ENCODE measurements at places on chromosomes 5 and 9.

GRCh38 chr5:92559781-92560180 is 1021.2 kb downstream of the NR2F1-AS1 start:
- no peak for DNase-seq

DNA sequence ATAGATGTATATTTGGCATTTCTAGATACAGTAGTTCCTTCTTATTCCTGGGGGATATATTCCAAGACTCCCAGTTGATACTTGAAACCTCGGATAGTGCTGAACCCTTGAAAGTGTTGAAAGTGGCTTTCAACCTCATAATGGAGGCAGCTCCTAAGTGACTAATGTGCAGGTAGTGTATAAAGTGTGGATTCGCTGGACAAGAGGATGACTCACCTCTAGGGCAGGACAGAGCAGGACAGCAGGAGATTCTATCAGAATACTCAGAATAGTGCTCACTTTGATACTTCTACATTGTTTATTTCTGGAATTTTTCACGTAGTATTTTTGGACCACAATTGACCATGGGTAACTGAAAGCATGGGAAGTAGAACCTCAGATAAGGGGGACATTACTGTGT is 1138.9 kb upstream of the WWC1 start:
- DNase-seq: no peak

- DNase-seq: no peak
Observed at GRCh38 chr9:89379508-89380115, 61.3 kb downstream of the SECISBP2 start.

DNA sequence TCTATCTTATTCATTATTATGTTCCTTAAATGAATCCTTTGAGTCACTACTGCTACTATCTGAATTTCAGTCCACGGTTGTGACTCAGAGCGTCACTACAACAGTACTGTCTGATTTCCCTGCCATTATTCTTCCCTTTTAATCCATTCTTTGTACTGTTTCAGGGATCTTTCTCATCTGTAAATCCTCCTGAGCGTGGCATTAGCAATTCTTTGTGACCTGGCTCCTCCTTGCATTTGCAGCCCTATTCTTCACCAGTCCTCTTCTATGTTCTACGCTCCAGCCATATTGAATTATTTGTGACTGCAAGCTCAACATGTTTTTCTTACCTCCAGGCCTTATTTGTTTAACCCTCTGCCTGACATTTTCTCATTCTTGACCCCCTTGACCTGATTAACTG is 5.9 kb downstream of the PRPF4 start:
- DNase-seq: no peak

- no peak for DNase-seq
Observed at GRCh38 chr5:20276061-20276958, 288.3 kb upstream of the CDH18 start.

DNA sequence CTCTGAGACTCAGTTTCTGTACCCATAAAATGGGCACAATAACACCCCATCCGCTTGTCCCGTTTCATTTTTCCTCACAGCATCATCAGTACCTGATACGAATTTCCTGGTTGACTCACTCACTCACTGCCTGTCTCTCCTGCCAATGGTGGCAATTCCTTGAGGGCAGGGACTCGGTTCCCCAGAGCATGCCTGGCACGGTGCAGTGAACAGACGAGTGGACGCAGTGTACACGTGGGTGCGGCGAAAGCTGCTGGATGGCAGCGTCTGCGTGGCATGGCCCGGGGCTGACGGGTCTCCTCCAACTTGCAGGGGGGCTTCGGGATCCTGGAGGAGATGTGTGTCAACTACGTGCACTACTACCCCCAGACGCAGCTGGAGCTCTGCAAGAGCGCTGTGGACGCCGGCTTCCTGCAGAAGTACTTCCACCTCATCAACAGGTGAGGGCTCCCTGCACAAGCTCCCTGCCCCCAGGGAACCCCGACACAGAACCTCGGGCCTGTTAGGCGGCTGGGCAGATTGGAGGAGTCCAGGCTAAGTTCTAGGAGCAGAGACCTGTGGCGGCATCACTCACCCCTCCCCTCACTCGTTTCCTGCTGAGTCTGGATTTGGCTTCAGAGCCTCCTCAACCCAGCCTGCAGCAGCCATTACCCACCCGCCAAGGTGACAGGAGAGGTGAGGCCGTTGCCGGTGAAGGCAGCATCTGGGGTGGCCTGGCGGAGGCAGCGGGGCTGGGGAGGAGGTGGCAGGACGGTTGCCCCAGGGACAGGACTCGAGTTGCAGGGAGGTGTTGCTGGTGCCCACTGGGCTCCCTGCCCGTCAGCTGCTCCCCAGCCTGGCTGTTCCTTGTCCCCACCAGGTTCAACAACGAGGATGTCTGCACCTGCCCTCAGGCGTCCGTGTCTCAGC is 20.3 kb downstream of the DBH start:
- DNase-seq: no peak

DNA sequence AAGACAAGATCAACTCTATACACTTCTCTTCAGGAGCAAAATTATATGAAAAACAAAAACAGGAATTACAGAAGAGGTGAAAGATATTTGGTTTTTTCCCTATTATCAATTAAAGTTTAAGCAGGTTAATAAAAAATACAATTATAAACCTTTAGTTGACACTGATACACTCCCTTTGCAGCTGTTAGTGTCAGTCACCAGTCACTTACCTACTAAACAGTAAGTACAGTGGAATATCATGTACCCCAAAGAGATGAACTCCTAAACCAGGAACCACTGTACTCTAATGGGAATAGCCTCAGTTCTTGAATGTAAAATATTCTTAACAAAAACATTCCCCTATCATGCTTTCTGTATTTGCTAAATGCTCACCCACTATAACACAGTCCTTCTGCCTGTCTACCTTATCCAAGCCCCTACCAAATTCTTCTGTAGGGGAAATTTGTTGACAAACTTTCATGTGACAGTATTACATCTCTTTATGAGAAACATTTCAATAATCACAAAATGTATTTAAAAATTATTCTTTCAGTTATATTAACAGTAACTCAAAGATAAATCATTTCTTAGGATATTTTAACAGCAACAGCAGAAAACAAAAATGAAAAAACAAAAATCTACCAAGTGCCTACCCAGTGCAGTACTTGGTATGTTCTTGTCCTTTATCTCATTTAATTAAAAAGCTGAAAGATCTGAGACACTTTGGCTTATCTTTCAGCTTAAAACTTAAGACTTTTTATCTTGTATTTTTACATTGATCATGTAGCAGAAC is 212.8 kb downstream of the MLLT3 start:
- DNase-seq: no peak

DNA sequence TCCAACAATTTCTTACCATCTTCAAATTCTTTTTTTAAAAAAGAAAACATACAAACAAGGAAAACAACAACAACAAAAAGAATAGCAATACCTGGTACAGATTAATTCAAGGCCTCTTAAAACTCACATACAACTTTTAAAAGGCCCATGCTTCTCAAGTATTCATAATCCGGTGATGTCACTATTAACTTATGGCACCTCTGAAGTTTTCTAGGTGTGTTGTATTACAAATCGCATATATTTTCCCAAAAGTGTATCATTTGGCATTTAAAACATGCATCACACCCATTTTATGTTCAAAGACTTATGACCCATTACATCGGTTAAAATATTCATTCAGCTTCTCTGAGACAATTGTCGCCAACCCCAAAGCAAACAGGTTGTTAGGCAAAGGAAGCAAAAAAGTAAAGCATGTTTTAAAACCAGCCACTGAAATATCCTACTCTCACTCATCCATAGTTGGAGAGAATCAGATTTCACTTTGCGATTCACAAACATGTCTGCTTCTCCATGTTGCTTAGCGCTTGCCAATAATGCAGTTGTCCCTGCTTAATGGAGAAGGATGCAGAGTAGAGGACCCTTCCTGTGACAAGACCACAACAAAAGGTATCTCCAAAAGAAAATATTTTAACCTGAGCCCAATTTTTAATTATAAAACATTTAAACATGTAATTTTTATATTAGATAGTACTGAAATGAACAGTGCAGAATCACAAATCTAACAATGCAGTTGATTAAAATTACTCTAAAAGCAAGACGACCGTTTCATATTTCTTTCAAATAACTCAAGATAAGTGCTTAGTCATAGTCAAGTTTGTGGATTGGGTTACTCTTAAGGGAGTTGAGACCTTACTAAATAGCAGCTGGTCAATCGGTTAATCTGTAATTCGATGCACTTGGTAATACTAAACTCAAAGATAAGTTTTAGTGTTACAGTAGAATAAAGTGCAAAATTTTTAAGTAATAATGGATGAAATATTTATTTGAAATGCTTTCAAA is 1.6 kb downstream of the SKP1 start:
- DNase-seq: peak; percentile 16

DNA sequence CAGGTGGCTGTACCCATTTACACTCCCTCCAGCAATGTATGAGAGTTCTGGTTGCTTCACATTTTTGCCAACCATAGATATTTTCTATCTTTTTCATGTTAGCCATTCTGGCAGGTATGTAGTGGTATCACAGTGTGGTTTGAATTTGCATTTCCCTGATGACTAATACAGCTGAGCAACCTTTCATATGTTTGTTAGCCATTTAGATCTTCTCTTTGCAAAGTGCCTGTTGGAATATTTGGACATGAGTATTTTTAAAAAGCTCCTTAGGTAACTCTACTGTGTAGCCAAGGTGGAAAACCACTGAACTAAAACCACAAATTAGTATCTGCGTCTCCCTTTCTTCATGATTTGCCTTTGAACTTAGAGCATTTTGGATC is 31.9 kb downstream of the IRF1 start:
- DNase-seq: no peak

GRCh38 chr9:137319739-137320551 is 17.9 kb upstream of the NRARP start:
- DNase-seq: no peak

DNA sequence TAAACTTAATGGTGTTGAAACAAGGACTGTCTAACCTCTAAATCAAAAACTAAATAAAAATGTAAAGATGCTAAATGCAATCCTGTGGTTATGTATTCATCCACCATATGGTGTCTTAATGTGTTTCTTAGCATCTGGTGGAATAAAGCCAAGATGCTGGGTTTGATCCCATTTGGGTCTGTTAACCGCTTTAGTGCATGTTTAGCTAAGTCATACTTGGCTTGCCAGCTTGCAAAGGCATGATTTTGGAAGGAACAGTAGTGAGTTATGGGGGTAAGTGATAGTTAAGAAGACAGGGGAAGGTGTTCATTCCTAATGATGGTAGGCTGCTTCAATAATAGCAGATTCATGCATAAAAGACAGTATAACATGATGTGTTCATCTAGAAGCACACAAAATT is 139.0 kb upstream of the SLC27A6 start:
- DNase-seq: no peak

- no peak for DNase-seq
Observed at GRCh38 chr9:90060256-90060655, 455.4 kb downstream of the GADD45G start.

DNA sequence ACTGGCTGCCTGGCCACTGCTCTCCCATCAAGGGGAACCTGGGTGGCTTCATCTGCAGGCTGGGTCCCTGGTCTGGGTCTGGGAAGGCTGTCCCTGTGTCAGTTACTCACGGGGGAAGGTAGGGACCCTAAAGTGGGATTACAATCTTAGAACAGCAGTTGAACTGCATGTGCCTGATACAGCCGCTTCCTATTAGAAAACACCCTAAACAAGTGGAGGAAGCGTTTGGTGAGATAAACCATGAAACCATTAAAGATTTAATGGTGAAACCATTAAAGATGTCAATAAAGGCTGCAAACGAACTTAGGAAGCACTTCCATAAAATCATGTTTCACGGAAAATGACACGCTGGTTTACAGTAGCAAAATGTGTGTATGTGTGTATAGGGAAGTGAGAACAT is 2.5 kb upstream of the GFI1B start:
- DNase-seq: no peak

DNA sequence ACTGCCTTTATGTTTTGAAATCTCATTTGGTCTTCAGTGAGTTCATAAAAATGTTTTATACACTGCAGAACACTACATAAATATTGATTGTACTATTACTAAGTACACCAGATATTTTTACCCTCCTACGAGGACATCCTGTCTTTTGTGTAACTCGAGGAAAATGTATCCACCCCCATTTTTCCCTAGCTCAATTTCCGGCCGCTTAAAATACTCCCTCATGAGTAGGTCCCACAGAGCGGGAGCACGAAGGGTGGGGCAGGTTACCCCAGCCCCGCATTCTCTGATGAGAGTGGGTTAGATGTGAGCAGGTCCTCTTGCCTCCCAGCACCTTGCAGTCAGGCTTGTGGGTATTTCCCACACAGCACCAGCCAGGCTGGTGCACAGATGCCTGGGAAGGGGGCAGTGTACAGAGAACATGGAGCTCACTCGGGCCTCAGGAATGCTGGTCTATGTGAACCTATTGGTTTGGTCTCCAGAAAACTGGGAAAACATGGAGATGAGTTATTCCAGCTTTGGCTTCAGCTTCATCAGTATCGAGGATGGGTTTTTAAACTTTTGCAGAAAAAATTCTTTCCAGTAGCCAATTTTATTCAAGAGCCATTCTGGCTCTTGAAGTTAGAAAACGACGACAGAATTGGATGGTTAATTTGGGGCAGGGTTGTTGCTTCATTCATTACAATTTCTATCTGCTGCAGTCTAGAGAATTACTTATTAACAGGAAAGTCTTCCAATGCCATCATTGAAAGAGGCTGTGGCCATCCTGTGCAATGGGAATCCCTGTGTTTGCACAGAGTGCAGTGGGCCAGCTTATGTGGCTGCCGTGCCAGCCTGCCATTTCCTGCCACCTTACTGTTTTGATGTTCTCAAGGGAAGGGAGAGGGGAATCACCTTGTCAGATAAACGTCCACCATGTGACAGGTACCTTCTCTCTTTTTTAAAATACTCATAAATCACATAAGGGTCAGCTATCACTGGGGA is 73.2 kb downstream of the WDR41 start:
- DNase-seq: no peak

- no peak for DNase-seq
Observed at GRCh38 chr9:79592726-79593493, 21.1 kb downstream of the TLE4 start.

- no peak for DNase-seq
Observed at GRCh38 chr5:141957367-141957996, 520 bp downstream of the PCDH12 start.

GRCh38 chr9:134216961-134217360 is 52.6 kb upstream of the RNU6ATAC start:
- no peak for DNase-seq

GRCh38 chr5:77431719-77432118 is 60.4 kb downstream of the WDR41 start:
- DNase-seq: no peak

- DNase-seq: peak; percentile 11
Observed at GRCh38 chr5:166509085-166509484, 1782.4 kb upstream of the WWC1 start.

DNA sequence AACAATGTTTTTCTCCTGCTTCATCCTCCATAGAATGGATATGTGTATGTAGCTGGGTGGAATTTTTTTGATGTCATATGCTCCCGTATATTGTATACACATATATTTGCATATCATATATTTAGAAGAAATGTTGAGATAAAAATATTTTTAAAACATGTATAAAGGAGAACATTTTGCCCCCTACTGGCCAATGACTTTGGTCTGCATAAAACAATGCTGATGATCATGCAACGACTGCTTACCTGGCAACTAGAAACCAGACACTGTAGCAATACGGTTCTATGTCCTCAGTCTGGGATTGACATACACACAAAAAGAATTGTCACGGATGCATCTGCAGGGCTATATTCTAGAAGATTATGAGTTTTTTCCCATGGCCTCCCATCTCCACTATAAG is 503.6 kb downstream of the ELAVL2 start:
- DNase-seq: no peak

GRCh38 chr9:17191082-17191481 is 56.2 kb downstream of the CNTLN start:
- no peak for DNase-seq

Measured in right kidney (tissue), 9 donors.